Activated naive CD4-positive, alpha-beta T cell treated with anti-CD3 and anti-CD28 coated beads for 36 hours (primary cell): ENCODE measurements at places on chromosomes 5 and 9. TPM values are rescaled to one million over a fixed set of nuclear protein-coding genes. Genes with fewer than 3 reads are reported as not detected.

SPINK7 gene
- total RNA-seq: not detected

TLE1 gene
- 0.10 TPM for total RNA-seq

SH3RF2 gene
- total RNA-seq: not detected

ZNF618 gene
- 0.02 TPM for total RNA-seq

ROR2 gene
- total RNA-seq: not detected

S100Z gene
- 1.1 TPM for total RNA-seq

CA9 gene
- 0.38 TPM for total RNA-seq

MARCHF11 gene
- total RNA-seq: not detected

BSPRY gene
- total RNA-seq: 7.7 TPM

PCA3 gene
- total RNA-seq: not detected

FOCAD gene
- total RNA-seq: 32.2 TPM

GDF9 gene
- total RNA-seq: 1.2 TPM

PCDHGC5 gene
- not detected for total RNA-seq

GRIN3A gene
- not detected for total RNA-seq

FAM114A2 gene
- 25.9 TPM for total RNA-seq

NR6A1 gene
- total RNA-seq: 1.8 TPM

NNT gene
- total RNA-seq: 98.4 TPM

LMNB1 gene
- 289 TPM for total RNA-seq

ADAMTS12 gene
- total RNA-seq: not detected

TRIM41 gene
- total RNA-seq: 37.3 TPM

NTNG2 gene
- total RNA-seq: 0.52 TPM

IFNA10 gene
- total RNA-seq: not detected

CDH9 gene
- total RNA-seq: not detected

HTR4 gene
- total RNA-seq: not detected

OCLN gene
- total RNA-seq: 0.62 TPM

RBM18 gene
- 25.9 TPM for total RNA-seq

PLK2 gene
- 10.9 TPM for total RNA-seq

GRM6 gene
- total RNA-seq: not detected

GRXCR2 gene
- not detected for total RNA-seq

TTC39B gene
- 43.9 TPM for total RNA-seq

TNFSF8 gene
- total RNA-seq: 26.4 TPM

EIF4E1B gene
- not detected for total RNA-seq

SAXO1 gene
- total RNA-seq: not detected

CFAP77 gene
- total RNA-seq: not detected

FAM53C gene
- total RNA-seq: 20.7 TPM

COQ4 gene
- 29.6 TPM for total RNA-seq

DYNC2I2 gene
- total RNA-seq: 32.4 TPM

CAMK4 gene
- total RNA-seq: 44.4 TPM

DDX4 gene
- not detected for total RNA-seq

TEK gene
- total RNA-seq: not detected

WHRN gene
- total RNA-seq: 2.1 TPM

MEF2C gene
- not detected for total RNA-seq

ADAM19 gene
- total RNA-seq: 37.3 TPM

PIK3R1 gene
- 31.4 TPM for total RNA-seq

PRR16 gene
- not detected for total RNA-seq

DRD1 gene
- not detected for total RNA-seq

ADGRV1 gene
- not detected for total RNA-seq

GZMA gene
- 0.24 TPM for total RNA-seq

MRPL36 gene
- 60.7 TPM for total RNA-seq

LCN15 gene
- not detected for total RNA-seq

OTP gene
- total RNA-seq: not detected

GALNT10 gene
- 41.2 TPM for total RNA-seq

LPCAT1 gene
- total RNA-seq: 34.1 TPM

SLC34A3 gene
- not detected for total RNA-seq
